ENCODE measurements at places on chromosomes 13 and 19.

- DNase-seq: no peak
Measured at GRCh38 chr13:94705081-94706030, 7.0 kb downstream of the SOX21 start.

DNA sequence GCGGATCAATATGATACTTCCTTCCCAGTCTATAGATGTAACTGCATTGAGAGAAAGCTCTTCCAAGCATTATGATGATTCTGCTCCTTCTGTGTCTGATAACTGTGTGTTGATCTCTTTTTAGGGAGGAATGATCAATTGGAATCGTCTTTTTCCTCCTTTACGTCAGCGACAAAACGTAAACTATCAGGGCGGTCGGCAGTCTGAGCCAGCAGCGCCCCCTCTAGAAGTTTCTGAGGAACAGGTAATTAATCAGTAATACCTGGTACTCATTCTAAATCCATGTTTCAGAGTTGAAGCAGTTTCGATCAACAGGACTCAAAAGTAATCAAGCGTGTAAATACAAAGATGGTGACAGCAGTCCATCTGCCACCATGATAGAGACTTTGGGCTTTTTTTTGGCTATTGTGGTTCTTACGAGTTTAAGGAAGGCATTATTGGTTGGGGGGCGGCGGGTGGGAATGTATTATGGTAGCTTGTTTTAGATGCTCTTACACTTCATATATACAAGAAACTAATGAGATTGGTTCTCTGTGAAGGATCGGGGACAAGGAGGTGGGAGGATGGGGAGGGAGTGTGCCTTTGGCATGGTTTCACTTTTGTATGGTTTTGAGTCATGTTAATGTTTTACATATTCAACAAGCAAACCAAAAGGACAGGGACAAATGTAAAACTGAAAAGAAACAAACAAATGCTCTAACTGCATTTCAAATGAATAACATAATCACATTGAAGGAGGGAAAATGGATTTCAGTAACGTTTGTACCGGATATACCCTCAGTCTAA, 60.7 kb upstream of the GPR183 start:
- DNase-seq: no peak

GRCh38 chr13:68056816-68057710, 826.9 kb upstream of the PCDH9 start:
- DNase-seq: no peak

DNA sequence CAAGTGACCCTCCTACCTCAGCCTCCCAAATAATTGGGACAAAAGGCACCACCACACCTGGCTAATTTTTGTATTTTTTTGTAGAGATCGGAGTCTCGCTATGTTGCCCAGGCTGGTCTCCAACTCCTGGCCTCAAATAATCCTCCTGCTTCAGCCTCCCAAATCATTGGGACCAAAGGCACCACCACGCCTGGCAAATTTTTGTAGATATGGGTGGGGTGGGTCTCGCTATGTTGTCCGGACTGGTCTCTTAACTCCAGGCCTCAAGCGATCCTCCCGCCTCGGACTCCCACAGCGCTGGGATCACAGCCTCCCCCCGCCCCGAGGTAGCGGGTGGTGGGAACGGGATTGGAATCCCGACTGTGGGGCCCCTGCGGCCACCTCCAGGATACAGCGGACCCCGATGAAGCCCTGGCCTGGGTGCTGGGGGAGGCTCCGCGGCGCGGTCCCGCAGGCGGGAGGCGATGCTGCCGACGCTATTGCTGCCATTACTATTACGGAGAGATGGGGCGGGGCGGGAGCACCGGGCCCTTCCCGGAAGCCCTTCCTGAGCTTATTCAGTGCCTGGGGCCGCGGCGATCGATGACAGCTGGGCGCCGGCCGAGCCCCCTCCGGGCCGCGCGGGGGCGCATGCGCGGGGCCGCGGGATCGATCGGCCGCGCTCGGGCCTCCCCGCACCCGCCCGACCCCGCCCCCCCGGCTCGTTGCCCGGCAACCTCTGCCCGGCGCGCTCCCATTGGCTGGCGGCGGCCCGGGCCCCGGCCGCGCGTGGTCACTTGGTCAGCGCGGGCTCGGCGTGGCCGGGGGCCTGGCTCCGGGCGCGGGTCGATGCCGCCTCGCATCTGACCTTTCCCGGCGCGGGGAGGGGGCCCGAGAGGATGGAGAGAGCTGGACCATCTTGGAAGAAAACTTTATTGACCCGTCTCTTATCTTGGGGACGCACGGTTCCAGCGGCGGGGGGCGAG, 27.9 kb upstream of the ONECUT3 start:
- no peak for DNase-seq

DNA sequence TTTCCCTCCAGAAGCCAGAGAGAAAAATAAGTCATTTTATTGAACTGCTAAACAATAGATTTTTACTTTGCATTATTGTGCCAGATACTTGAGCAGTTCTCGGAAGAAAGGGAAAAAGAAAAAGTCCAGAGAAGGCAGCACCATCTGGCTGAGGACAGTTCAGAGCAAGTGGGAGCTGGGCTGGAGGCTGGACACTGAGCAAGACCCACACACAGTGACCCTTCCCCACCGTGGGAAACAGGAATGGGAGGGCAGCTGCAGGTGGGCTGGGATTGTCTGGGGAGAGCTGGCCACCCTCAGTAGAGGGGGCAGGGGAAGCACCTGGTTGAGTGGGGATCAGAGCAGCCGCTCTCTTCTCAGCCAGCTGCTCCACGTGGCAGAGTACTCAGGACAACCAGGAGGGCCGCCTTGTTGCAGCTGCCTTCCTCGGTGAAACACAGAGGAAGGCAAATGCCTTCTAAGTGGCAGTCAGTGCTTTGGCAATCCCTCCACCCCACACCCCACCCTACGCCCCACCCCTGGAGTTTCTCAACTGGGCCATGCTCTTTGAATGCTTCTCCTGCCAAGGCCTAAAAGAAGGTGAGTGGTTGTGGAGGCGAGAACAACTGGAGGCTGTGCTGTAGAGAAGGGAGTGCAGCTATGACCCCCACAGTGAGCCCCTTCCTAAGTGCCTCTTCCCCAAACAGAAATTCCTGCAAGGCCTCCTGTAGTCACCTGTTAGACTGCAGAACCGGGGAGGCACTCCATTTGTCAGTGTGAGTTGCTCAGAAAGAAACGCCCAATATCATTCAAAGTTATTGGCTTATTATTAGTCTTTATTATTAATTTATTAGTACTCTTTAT, 179.3 kb downstream of the ZIC5 start:
- no peak for DNase-seq

DNA sequence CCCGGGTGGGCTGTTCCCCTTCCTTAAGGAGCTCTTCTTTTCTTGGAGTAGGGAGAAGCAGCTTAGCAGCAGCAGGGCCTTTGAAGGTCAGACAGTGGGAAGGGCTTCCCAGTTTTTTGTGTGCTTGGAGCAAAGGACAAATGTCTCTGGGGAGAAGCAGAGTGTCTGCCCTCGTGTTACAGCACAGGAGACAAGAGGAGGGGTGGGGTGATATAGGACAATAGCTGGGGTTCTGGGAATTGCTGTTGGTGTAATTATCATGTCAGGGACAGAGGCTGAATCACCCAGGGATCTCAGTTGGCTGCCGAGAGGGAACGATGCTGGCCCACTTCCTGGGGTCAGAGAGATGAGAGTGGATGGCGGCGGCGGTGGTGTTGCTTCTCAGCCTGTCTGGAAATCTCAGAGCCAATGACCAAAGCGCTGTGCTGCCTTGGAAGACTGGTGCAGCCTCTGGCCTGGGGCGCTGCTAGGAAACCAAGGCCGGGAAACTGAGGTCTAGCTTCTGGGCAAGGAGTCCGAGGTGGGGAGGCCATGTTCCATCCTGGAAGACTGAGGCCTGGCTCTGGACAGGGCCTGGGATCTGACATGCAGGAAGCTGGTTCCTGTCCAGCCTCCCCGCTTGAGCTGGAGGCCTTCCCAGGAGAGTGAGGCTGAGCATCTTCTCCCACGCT, 1.2 kb downstream of the INAFM1 start:
- DNase-seq: peak; percentile 84

DNA sequence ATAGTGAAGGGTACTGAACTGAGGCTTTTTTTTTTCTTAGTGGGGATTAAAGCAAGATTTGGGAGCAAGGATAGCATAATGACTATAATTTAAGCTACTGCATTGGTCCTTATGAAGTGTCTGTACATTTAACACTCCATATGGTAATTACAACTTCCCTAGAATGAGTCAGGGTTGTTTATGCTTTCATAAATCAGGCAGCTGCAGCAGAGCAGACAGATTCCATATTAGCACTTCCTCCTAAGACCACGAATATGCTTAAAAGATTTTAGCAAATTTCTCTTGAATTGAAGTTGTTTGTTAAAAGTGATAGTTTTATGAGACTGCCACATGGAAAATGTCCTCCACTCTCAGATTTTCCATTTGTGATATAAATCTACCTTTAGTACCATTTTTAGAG, 401.1 kb upstream of the SPRY2 start:
- DNase-seq: no peak

GRCh38 chr13:94479616-94480015, at the start of gene DCT:
Gene DCT (minus strand): TSS chr13:94479682. CDS start chr13:94479255, 427 bp downstream.
- no peak for DNase-seq

- no peak for DNase-seq
Measured at GRCh38 chr19:57239982-57240310, 486 bp upstream of the ZNF805 start.

GRCh38 chr19:35162471-35163326, 8.2 kb downstream of the FXYD5 start:
- DNase-seq: no peak

DNA sequence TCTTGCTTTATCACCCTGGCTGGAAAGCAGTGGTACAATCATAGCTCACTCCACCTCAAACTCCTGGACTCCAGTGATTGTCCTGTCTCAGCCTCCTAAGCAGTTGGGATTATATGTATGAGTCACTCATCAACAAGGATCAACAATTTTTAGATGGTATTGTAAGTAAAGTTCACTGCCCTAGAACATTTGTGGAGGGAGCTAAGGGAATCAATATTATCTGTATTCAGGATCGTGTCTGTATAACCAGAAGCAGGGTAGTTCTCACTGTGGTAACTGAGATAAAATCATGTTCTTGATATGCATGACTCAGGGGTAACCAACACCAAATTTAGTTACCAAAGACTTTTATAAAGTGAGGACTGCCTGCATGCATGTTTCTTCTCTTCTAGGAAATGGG, 27.0 kb downstream of the ZMYM5 start:
- DNase-seq: no peak

DNA sequence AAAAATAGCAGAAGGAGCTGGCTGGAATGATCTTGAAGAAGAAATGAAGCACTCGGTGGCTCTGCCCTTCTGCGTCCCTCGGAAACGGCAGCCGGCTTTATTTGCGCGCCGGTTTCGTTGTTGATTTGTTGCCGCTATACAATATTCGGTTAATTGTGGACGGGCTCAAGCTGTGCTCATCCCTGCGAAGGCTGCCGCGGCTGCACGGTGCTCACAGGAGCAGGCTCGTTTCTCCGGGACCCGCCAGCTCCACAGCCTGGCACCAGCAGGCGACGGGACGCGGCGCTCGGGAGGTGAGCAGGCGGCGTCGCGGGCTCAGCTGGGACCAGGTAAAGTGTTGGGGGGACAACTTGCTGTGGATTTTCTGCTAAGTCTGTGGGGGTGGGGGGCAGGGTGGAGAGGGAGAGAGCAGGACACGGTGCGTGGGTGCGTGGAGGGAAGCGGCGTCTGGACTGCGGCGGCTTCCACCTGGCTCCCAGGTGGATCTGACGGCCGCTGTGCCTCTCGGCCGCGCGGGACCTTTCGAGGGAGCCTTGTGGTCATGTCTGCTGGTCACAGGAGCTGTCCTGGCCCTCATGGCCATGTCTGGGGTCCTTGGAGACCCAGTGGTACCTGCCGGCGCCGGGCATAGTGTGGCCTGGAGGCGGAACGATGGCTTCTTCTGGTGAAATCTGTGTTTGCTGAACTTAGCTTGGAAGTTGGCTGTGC, 90.9 kb downstream of the TEX29 start:
- no peak for DNase-seq
